ENCODE measurements at places on chromosomes 12 and 14.

DNA sequence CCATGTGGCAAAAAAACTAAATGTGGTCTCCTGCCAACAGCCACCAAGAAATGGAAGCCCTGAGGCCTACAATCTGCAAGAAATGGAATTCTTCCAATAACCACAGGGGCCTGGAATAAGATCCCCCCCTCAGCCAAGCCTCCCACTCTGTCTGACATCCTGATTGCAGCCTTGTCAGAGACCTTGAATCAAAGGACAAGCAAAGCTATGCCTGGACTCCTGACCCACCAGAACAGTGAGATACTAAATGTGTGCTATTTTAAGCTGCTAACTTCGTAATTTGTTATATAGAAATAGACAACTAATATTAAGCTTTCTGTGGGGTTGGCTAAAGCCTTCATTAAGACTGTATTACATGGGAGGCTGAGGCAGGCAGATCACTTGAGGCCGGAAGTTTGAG, 77.7 kb downstream of the TBX5 start:
- no peak for DNase-seq

DNA sequence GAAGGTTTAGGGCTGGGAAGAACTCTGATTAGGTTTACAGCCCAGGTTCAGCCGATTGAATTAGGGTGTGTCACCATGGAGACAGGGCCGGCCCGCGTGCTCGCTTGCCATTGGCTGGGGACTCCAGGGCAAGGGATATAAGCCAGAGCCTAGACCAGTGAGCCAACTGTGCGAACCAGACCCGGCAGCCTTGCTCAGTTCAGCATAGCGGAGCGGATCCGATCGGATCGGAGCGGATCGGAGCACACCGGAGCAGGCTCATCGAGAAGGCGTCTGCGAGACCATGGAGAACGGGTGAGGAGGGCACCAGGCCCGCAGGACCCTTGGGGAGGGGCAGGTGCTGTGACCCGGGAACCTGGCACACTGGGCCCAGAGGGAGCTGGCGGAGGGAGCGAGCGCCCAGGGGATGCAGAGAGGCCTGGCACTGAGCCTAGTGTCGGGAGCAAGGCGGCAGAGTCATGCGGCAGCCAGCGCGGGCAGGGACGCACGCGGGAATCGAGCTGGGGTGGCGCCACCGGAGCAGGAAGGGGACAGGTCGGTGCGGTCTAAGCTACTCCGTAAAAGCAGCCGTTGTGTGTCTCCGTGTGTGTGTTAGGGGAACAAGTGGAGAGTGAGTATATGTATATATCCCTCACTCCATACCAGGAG, at the start of gene PNP:
Gene PNP (plus strand): TSS at position 165 of the 648 bp plus-strand sequence. CDS start 119 bp downstream, at position 284.
- DNase-seq, result peak; percentile 89

DNA sequence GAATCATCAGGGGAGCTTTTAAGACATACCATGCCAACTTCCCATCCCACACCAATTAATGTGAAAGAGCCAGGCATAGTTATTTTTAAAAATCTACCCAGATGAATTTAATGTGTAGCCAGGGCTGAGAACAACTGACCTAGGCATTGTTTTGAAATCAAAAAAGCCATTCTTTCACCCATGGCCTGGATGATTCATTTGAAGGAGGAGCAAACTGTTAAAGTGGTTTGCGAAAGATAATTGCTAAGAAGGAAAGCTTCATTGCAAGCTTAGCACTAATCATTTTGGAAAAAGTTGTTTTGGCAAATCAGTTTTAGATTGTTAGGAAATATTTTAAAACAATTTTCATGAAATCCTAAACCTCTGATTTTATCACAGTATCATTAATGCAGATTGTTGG, 2.1 kb upstream of the GTSF1 start:
- DNase-seq, result no peak

- no peak for DNase-seq
Measured at GRCh38 chr12:119096429-119097202, 82.1 kb upstream of the HSPB8 start.

GRCh38 chr12:19338405-19338804, 100.9 kb upstream of the AEBP2 start:
- no peak for DNase-seq

DNA sequence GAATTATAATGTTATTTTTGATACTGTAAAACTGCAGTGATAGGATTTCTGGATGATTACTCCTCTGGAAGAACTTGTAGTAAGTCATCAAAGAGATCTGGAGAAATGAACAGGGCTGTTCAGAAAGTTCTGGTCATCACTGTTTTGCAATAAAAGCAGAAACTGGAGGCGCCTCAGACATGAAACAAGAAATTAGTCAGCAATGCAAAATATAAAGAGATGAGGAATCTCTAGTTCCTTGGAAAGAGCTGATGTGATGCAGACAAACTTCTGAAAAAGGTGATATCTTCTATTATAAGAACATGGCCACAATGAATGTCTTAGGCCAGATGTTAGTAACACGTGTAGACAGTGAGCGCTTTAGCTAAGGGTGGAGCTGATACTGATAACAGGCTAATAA, 9.5 kb downstream of the ACIN1 start:
- DNase-seq, result no peak

DNA sequence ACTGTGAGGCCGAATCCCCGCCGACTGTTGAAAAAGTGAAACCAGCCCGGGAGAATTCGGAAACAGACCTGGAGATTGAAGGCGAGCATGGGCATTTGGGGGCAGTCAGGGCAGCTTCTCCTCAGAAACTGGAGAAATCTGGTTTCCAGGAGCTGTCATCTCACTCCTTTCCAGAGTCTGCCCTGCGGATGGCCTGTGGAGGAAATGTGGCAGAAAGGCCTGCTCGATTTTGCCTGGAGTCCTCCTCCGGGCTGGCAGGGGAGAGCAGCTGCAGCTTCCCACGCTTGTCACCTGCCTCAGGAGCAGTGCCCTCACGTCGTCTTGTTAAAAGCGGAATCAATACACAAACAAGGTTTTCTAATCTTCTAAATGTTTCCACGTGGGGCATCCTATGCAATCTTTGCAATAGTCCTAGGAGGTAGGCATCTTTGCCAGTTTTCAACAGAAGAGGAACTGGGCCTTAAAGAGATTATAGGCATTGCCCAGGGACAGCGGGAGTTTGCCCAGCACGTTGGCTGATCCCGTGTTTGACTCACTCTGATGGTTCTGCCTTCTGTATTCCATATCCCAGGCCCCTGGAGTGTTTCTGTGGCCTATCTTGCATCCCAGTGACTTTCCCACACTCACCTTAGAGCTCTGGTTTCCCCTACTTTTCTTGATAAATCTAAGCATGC, 2.3 kb downstream of the LRRC74A start:
- no peak for DNase-seq

DNA sequence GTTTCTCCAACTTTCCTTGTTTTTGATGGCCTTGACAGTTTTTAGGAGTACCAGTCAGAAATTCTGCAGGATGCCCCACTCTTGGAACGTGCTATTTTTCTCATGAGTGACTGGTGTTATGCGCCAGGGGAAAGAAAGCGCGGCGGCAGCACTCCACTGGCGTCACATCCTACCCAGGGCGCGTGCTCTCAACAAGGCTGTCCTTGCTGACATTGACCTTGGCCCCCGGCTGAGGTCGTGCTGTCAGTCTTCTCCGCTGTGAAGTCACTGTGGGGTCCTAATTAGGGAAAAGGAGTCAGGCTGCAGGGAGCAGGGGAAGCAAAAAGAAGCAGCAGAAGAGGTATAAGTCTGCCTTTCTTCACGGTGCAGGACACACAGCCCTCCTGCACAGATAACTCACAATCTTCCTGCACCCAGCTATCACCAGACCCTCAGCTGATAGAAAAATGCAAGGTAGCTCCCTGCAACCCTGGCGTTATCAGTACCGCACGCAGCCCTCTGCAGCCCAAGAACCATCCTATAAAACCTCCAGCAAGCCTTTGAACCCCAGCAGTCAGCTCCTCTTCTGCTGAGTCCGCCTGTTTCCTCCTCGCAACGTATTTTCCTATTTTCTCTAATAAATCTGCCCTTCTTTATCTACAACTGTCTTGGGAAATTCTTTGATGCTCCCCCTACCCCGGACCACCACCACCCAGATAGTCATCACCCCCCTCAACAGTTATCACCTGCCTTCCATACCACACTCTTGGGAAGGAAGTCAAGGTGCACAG, 48.0 kb upstream of the C14orf180 start:
- DNase-seq, result no peak

GRCh38 chr14:106010783-106011182, 484.4 kb downstream of the TMEM121 start:
- DNase-seq, result no peak

DNA sequence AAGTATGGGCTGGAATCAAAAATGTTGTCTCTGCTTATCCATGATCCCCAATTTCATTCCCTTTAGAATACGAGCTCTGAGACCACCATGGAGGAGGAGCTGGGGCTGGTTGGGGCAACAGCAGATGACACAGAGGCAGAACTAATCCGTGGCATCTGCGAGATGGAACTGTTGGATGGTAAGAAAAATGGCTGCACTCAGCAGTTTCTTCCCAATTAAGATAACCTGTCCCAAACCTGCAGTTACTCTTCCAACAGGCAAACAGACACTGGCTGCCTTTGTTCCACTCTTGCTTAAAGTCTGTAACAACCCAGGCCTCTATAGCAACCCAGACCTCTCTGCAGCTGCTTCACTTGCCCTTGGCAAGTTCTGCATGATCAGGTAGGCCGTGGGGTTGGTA, 6.6 kb upstream of the GAPDH start:
- no peak for DNase-seq

GRCh38 chr12:2290091-2290490, 237.3 kb downstream of the CACNA1C start:
- no peak for DNase-seq

DNA sequence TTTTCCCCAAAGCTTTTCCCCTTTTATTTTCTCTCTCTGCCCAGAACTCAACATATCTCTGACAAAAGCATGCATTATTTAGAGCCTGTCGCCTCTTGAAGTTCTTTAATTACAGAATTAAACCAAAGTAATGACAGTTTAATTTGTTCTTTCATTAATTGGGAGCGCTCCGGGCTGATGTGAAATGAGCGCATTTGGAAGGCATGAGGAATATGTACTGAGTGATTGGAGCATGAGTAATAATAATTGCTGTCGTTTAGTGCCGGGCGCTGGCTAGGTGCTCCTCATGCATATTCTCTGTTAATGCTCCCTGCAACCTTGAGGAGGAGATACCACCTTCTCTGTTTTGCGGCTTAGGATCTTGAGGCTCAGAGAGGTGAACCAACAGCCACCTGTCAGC, 120.5 kb downstream of the SLC25A47 start:
- no peak for DNase-seq

DNA sequence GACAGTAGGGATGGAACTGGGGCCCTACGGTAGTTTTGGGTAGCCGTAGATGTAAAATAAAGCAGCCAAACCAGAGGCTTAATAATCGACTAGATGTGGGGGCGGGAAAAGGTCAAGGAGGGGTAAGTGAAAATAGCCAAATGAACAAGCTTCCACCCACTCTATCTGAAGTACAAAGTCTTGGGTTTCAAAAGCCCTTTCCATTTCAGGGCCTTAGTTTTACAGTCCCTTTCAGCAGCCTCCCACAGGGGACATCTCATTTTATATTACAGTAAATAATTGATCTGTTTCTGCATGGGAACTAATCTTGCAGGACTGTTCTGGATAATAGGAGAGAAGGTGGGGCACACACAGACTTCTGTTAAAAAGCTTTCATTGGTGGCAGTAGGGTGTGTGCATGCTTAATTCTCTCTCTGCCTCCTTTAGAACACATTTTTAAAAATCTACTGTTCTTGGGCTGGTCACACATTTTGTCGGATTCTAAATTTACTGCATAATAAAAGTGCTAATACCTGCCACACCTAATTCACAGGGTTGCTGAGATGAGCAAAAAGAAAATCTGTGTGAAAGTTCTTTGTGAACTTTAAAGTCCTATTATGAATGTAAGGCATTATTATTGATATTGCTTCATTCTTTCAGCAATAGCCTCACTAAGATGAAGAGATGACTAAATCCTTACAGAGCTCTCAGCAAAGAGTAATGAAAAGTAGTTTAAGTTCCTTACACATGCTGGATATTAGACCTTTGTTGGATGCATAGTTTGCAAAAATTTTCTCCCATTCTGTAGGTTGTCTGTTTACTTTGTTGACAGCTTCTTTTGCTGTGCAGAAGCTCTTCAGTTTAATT, 104.6 kb downstream of the ITPR2 start:
- no peak for DNase-seq

DNA sequence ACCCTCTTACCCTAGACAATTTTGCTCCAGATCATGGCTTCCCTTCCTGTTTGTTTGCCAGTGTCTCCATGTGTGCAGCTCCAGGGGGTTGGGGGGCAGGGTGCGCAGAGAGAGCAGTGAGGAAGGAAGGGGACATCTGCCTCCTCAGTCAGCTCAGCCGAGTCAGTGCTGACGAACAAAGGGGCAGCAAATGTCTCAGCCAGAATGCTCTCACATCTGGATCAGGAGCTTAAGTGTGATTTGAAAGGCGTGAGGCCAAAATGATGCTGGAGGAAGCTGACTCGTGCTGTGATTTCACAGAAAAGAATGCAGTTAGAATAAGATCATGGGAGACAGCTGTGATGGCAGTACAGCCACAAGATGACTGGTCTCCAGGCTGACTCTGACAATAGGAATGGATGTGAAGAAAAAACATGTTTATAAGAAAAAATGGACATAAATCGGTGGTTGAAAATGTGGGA, 27.1 kb upstream of the CDK17 start:
- DNase-seq, result no peak

DNA sequence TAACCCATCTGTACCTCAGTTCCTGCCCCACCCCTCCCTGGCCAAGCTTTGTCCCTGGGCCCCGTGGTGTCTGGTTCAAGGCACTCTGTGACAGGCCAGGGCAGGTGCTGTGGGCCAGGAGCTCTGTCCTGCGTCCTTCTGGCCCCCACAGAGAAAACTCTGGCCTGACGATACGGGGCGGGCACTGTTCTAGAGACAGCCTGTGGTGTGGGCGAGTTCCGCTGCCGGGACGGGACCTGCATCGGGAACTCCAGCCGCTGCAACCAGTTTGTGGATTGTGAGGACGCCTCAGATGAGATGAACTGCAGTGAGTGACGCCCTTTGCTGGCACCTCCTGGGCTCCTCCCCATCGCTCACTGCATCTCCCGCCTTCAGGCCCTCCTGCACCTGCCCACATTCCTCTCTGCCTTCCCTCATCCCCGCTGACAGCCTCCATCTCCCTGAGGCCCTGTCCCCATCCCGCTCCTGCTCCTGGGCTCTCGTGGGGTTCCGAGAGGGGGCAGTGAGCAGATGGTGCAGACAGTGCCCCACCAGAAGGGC, 22.8 kb upstream of the NXPH4 start:
- DNase-seq, result no peak

DNA sequence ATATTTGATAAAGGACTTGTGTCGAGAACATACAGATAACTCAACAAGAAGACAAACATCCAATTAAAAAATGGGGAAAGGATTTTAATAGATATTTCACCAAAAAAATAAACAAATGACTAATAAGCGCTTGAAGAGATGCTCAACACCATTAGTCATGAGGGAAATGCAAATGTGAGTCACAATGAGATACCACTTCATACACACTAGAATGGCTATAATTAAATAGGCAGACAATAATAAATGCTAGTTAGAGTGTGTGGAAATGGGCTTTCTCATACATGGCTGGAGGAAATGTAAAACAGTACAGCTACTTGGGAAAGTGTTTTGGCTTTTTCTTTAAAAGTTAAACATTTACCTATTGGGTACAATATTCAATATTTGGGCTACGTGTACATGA, 34.8 kb downstream of the DLK1 start:
- no peak for DNase-seq

Data from T-helper 1 cell (primary cell).